ENCODE measurements at places on chromosomes 4 and X. TPM values are rescaled to one million over a fixed set of nuclear protein-coding genes. Genes with fewer than 3 reads are reported as not detected.

- DNase-seq: no peak
These were observed 140.2 kb upstream of the PJA1 start for GRCh38 chrX:69305333-69306062.

GRCh38 chr4:158121161-158121579 is 51.7 kb downstream of the GASK1B start:
- no peak for DNase-seq

DNA sequence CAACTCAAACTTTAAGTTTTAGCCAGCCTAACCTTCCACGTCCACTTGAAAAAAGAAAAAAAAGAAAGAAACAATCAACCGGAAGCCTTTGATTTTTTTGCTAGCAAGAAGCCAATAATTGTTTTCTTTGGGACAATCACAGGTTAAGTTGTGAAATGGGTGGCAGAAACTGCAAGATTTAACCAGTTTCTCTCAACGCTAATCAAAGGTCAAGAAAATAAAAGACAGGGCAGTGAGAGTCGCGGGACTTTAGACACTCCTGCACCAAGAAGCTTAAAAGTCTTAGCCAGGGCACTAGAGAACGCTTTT is 1.0 kb downstream of the ACSL1 start:
- DNase-seq: no peak

- no peak for DNase-seq
These were observed 164.0 kb upstream of the FGF13 start for GRCh38 chrX:138875472-138875871.

GRCh38 chrX:8627796-8628195 is 104.1 kb downstream of the ANOS1 start:
- DNase-seq: no peak

The HERC5 gene
- 1.6 TPM for total RNA-seq

The LRRC66 gene
- total RNA-seq: 0.95 TPM

The NEUROG2 gene
- total RNA-seq: not detected

Measured in psoas muscle (tissue), 8 donors.